ENCODE measurements at places on chromosomes 11 and 22. TPM values are rescaled to one million over a fixed set of nuclear protein-coding genes. Genes with fewer than 3 reads are reported as not detected.

Gene CCDC73
- total RNA-seq, result not detected

Gene GVQW3
- 4.7 TPM for total RNA-seq

- DNase-seq, result no peak
Measured at GRCh38 chr11:123510579-123510905, 80.5 kb downstream of the GRAMD1B start.

GRCh38 chr11:119982517-119983239 is 155.2 kb downstream of the TRIM29 start:
- DNase-seq, result no peak

GRCh38 chr11:89516496-89516895 is 25.3 kb upstream of the NOX4 start:
- no peak for DNase-seq

Gene PDXP
- total RNA-seq, result 26.8 TPM

GRCh38 chr22:46415776-46416519 is 80.4 kb downstream of the TRMU start:
- DNase-seq, result no peak

- no peak for DNase-seq
Measured at GRCh38 chr22:31488346-31488883, 1.2 kb downstream of the EIF4ENIF1 start.

GRCh38 chr22:19526702-19527111 is 2.5 kb upstream of the CLDN5 start:
- no peak for DNase-seq

Gene SLC22A12
- total RNA-seq, result not detected

- no peak for DNase-seq
Measured at GRCh38 chr11:119804698-119805097, 75.7 kb upstream of the NECTIN1 start.

GRCh38 chr11:76172583-76172982 is 33.7 kb downstream of the WNT11 start:
- no peak for DNase-seq

DNA sequence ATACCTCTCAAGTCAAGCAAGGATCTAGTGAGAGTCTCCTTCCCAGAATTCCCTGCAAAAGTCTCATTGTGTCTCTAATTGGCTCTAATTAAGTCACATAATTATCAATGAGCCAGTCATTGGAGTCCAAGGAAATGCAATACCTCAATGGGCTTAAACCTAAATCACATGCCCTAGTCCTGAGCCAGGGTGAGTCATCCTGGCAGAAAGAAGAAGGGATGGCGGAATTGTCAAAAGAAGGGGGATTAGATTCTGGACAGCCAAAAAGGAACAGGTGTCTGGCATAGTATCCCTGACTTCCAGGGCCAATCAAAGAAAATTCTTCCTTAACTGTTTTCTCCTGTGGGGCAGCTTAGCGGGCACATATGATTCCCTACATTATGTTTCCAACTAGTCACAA is 25.1 kb upstream of the LDLRAD3 start:
- DNase-seq, result no peak

Gene ABTB2
- 16.8 TPM for total RNA-seq

DNA sequence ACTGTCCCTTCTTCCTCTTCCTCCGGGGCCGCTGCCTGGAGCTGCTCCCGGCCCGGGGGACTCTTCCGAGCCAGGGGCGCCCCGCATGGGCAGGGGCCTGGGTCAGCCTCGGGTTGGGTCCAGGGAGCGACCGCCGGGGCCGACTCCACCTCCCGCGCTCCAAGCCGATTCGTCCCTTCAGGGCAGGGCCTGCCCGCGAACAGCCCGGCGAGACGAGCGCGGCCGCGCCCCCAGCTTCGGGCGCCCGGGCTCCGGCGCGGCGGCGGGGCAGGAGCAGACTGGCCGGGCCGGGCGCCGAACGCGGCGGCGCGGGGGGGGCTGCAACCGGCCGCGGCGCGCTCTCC is at the start of gene LARGE1:
TSS of gene LARGE1 (minus strand) at position 280 of the 344 bp plus-strand sequence.
- DNase-seq, result no peak

DNA sequence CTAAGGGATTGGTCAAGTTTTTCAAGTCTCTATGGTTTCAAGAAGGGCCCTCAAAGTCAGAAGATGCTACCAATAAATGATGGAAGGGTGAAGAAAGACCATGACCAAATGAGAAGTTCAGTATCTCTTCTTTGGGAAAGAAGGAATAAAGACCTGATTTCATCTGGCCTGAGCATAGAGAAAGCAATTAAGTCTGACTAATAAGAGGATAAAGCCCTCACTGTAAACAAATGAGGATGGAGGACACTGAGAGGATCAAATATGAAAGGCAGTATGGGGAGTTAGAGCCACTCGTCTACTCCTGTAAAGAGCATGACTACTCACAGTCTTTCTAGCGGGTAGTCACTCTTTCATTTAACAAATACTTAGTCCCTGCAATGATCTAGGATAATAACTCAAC is 44.6 kb downstream of the FAM168A start:
- DNase-seq, result no peak

Gene LARGE2
- total RNA-seq, result 1.9 TPM

GRCh38 chr22:48941903-48942575 is 885.6 kb downstream of the BRD1 start:
- DNase-seq, result no peak

GRCh38 chr11:127056338-127056971 is 55.9 kb upstream of the KIRREL3 start:
- no peak for DNase-seq

DNA sequence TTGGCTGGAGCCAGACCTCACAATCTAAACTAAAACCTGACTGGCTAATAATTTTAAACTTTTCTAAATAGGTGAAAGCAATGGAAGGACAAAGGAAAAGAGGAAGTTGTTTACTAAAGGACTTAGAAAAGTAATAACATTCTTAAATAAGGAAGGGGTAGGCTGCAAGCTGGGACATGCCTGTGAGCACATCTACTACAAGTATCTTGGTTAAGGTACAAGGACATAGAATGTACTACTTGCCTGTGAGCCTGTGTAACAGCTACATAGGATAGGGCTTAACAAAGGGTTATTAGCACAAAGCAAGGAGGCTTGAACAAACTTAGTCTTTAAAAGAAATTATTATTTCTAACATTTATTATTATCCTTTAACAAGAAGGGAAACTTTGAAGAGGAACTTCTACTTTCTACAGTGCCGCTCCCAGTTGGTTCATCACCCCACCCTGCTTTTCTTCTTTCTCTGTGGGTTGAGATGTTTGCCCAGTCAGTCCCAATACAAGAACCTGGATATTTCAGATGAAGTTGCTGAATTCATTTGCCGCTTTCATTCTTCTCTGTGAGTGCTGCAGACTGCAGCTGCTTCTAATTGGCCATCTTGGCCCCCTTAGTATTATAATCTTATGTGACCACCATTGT is 87.5 kb downstream of the PRMT3 start:
- no peak for DNase-seq

- DNase-seq, result peak; percentile 43
Measured at GRCh38 chr11:2792381-2793250, 92.8 kb upstream of the KCNQ1OT1 start.

DNA sequence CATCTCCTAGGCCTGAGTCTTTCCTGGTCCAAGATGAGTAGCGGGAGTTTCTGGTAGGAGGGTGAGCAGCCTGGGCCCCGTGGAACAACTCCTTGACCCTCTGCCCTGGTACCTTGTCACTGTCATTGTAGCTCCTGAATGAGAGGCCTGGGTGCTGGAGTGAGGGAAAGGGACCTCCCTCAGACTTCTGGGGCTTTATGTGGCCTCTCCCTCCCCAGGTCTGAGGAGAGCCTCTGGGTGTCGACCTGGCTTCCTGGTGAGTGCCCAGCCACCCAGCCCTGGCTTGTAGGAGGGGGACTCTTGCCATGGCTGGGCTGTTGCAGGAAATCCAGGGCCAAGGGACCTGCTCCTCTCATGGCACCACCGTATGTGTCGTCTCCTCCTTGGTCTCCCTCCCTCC is 3.9 kb downstream of the P2RY2 start:
- DNase-seq, result peak; percentile 21

- DNase-seq, result no peak
Measured at GRCh38 chr22:43109921-43110443, 568 bp upstream of the BIK start.

DNA sequence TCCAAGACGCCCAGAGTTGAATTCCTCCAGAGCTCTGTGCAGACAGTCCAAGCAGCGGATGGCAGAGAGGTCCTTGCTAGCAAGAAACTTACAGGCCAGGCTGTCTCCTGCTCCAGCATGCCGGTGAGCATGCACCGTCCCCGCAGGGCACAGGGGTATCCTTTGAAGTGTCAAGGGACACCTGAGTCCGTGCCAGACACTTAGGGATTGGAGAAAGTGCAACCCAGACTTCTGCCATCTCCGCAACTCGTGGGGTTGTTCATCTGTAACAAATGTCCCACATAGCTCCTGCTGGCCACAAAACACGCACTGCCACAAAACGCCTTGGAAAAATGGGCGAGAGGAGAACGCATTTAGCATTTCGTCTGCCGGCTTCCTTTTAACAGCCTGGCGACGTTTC is 13.3 kb downstream of the TSPO start:
- no peak for DNase-seq
